ENCODE measurements at places on chromosomes 11 and 22. TPM values are rescaled to one million over a fixed set of nuclear protein-coding genes. Genes with fewer than 3 reads are reported as not detected.

The RAB39A gene
- not detected for total RNA-seq

The JHY gene
- total RNA-seq: 4.8 TPM

The TMPRSS4 gene
- total RNA-seq: 1.5 TPM

The SYT13 gene
- 1.4 TPM for total RNA-seq

The OR11H1 gene
- not detected for total RNA-seq

The ATP6V1E1 gene
- 107 TPM for total RNA-seq

The CASP5 gene
- not detected for total RNA-seq

The FZD4 gene
- total RNA-seq: 4.4 TPM

Measured in HCT116 (cell line).